ENCODE measurements at places on chromosomes 6 and 20. TPM values are rescaled to one million over a fixed set of nuclear protein-coding genes. Genes with fewer than 3 reads are reported as not detected.

GRCh38 chr6:125745281-125746018 is 4.0 kb upstream of the HEY2 start:
- H3K27me3 ChIP-seq, result peaks cover 73% of the 10 kb centered on the region
- DNase-seq, result no peak
- peaks cover 10% of the 10 kb centered on the region for H3K4me1 ChIP-seq
- no peaks in the 10 kb centered on the region for H3K36me3 ChIP-seq
- no peak overlapping the region for H3K27ac ChIP-seq

- H3K27ac ChIP-seq, result no peak overlapping the region
- peaks cover 19% of the 10 kb centered on the region for H3K4me1 ChIP-seq
- DNase-seq, result peak; percentile 16
- no peaks in the 10 kb centered on the region for H3K27me3 ChIP-seq
- H3K36me3 ChIP-seq, result no peaks in the 10 kb centered on the region
Observed at GRCh38 chr6:48747040-48747439, 636.0 kb upstream of the PTCHD4 start.

- H3K36me3 ChIP-seq, result no peaks in the 10 kb centered on the region
- H3K27me3 ChIP-seq, result no peaks in the 10 kb centered on the region
- H3K4me1 ChIP-seq, result no peaks in the 10 kb centered on the region
- no peak overlapping the region for H3K27ac ChIP-seq
Observed at GRCh38 chr20:18657575-18657974, 69.7 kb downstream of the DTD1 start.

DNA sequence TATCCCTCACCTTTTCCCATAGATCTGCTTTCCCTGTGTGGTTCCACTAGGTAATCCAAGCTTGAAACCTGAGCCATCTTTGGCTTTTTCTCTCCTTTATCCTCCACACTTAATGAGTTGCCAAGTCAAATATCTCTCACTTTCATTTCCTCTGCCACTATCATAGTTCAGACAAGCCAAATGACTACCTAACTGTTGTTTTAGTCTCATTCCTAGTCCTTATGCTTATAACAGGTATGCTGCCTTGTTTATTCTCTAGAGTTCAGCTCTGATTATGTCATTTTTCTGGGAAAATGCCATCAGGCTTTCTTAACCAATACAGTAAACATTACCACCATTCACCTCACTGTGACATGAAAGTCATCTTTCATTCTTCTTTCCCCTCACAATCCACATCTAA is 6.5 kb downstream of the EFHC1 start:
- H3K4me1 ChIP-seq, result peaks cover 34% of the 10 kb centered on the region
- no peak overlapping the region for H3K27ac ChIP-seq
- H3K4me3 ChIP-seq, result no peak overlapping the region
- H3K27me3 ChIP-seq, result no peaks in the 10 kb centered on the region
- DNase-seq, result no peak

- DNase-seq, result peak; percentile 57
- H3K4me3 ChIP-seq, result 0 out of 2 replicates have a peak overlapping the region, but pooled peaks have one; percentile 0
- H3K4me1 ChIP-seq, result peaks cover 40% of the 10 kb centered on the region
- no peaks in the 10 kb centered on the region for H3K27me3 ChIP-seq
- no peaks in the 10 kb centered on the region for H3K36me3 ChIP-seq
Observed at GRCh38 chr6:111776236-111777221, 96.7 kb downstream of the FYN start.

Gene ELOVL4
- total RNA-seq, result 7.0 TPM

Gene SPATS1
- not detected for total RNA-seq

DNA sequence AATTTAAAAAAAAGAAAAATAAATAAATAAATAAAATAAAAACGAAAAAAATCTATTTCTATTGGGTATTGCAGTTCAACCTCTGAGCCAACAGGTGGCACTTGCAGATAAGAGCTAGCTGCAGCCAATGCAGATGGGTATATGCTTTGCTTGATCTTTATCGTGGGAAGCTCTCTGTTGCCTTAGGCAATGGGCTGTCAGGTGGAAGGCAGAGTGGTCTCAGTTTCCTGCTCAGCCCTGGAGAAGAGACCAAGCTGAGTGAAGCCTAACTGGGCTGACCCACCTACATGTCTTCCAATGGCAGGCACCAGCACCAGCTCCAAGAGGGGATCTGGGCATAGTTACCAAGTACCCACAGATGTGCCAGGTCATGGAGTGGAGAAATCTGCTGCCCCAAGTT is 95.0 kb downstream of the AK9 start:
- no peaks in the 10 kb centered on the region for H3K4me1 ChIP-seq
- no peak overlapping the region for H3K4me3 ChIP-seq
- H3K36me3 ChIP-seq, result no peaks in the 10 kb centered on the region
- H3K27me3 ChIP-seq, result no peaks in the 10 kb centered on the region
- no peak overlapping the region for H3K27ac ChIP-seq

- no peaks in the 10 kb centered on the region for H3K27me3 ChIP-seq
- peak; percentile 28 for DNase-seq
- H3K4me3 ChIP-seq, result no peak overlapping the region
- peaks cover 40% of the 10 kb centered on the region for H3K4me1 ChIP-seq
- no peaks in the 10 kb centered on the region for H3K36me3 ChIP-seq
Observed at GRCh38 chr6:81612136-81612535, 140.3 kb downstream of the TENT5A start.

- H3K4me1 ChIP-seq, result no peaks in the 10 kb centered on the region
- H3K27me3 ChIP-seq, result no peaks in the 10 kb centered on the region
- no peak overlapping the region for H3K27ac ChIP-seq
- H3K4me3 ChIP-seq, result no peak overlapping the region
Observed at GRCh38 chr6:24600903-24601302, 45.1 kb downstream of the KIAA0319 start.

DNA sequence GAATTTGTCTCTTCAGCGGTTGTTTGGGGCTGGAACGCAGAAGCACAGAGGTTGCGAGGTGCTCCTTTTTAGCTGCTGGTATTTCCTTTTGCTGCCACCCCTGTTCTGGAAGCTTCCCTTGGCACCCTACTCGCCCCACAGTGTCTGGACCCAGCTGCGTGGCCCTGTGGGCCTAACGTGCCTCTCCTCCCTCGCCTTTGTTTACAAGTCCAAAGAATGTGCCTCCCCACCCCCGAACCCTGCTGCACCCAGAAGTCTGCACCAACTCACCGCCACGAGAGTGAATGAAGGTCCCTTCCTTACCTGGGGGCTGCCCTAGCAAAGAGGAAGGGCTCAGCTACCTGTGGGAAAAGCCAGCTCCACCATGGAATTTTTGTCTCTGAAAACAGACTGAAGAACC is 139.7 kb upstream of the RPS6KA2 start:
- H3K27ac ChIP-seq, result no peak overlapping the region
- peaks cover 13% of the 10 kb centered on the region for H3K27me3 ChIP-seq
- no peaks in the 10 kb centered on the region for H3K36me3 ChIP-seq
- DNase-seq, result no peak

Measured in GM23248 (cell line).